ENCODE measurements at places on chromosomes 4 and X. TPM values are rescaled to one million over a fixed set of nuclear protein-coding genes. Genes with fewer than 3 reads are reported as not detected.

The MAP9 gene
- total RNA-seq, result 15.2 TPM

The XAGE3 gene
- total RNA-seq, result not detected

The PAGE4 gene
- not detected for total RNA-seq

The BEX1 gene
- 1.7 TPM for total RNA-seq

The BEND2 gene
- not detected for total RNA-seq

The IQSEC2 gene
- 18.0 TPM for total RNA-seq

The UNC5C gene
- 4.5 TPM for total RNA-seq

The RAI2 gene
- 25.7 TPM for total RNA-seq

The HOPX gene
- total RNA-seq, result 1.5 TPM

The PCDH19 gene
- 16.4 TPM for total RNA-seq

The PRPS1 gene
- total RNA-seq, result 32.1 TPM

The IRS4 gene
- total RNA-seq, result 1.2 TPM

The ZBTB49 gene
- total RNA-seq, result 12.3 TPM

The RIBC1 gene
- total RNA-seq, result 2.1 TPM

The JADE3 gene
- 7.4 TPM for total RNA-seq

Measured in sciatic nerve (tissue), 2 donors.